ENCODE measurements at places on chromosomes 12 and 14.
A peak's percentile ranks its signal among the peaks of the same experiment; 100 is the strongest.

GRCh38 chr12:114742363-114742762, 58.4 kb upstream of the TBX3 start:
- DNase-seq, result no peak

DNA sequence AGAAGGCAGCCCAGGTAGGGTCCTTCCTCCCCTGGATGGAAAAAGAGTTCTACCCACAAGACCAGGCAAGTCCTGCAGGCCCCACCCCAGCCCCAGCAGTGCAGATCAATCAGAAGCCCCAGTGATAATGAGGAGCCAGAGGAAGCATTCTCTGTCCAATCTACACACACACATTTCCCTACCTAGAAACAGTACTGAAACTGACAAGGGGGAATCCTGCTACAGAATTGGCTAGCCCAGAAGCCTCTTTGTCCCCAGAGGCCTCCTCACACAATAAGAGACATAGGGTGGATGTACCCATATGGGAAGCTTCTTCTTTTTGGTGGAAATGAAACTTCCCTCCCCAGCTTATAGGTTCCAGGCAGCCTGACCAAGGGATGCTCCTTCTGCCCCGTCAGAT, 9.9 kb downstream of the FSCB start:
- DNase-seq, result no peak

DNA sequence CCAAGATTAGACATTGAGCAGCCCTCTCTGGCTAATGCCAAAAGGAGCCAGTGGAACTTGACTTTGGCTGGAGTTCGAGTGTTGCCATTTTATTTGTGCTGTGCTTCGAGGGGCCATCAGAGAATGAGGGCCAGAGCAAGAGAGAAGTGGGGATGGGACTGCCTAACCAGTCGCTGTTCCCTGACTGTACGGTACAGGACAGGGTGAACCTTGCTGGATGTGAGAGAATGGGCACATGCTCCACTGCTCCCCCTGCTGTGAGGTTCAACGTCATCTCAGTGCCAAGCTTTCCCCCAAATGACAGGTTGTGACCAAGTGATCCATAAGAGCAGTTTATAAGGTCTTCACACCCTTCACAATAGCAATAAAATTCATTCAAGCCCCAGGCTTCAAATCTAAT, 55.1 kb upstream of the BCL11B start:
- DNase-seq, result no peak

GRCh38 chr14:64760146-64760755, 56.0 kb downstream of the PLEKHG3 start:
- DNase-seq, result peak; percentile 2

- DNase-seq, result no peak
Observed at GRCh38 chr14:104898870-104899510, 25.7 kb upstream of the PLD4 start.

DNA sequence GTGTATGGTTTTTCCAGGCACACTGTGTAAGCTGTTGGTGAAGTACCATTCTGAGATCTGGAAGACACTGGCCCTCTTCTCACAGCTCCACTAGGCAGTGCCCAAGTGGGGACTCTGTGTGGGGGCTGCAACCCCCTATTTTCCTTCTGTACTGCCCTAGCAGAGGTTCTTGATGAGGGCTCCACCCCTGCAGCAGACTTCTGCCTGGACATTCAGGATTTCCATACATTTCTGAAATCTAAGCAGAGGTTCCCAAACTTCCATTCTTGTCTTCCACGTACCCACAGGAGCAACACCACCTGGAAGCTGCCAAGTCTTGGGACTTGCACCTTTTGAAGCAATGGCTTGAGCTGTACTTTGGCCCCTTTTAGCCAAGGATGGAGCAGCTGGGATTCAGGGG, 85.2 kb upstream of the PRMT8 start:
- DNase-seq, result no peak

Measured in NCI-H1048 (cell line).